ENCODE measurements at places on chromosomes 4 and X.

DNA sequence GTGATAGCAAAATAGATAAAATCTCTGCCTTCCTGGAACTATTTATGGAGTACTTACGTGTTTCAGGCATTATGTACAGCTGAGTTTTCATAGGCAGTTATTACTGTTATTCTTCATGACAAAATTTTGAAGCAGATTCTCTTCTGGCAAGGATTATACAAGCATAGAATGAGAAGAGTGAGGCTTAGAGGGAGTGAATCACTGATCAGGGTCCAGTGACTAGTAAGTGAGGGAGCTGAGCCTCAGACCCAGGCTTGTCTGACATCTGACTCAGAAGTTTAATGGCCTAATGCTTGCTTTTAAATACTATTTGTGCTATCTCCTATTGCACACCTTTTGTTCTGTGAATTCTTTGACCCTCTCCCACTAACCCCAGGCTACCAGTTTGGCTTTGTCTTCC lies 110.6 kb downstream of the DTHD1 start:
- no peak for DNase-seq

DNA sequence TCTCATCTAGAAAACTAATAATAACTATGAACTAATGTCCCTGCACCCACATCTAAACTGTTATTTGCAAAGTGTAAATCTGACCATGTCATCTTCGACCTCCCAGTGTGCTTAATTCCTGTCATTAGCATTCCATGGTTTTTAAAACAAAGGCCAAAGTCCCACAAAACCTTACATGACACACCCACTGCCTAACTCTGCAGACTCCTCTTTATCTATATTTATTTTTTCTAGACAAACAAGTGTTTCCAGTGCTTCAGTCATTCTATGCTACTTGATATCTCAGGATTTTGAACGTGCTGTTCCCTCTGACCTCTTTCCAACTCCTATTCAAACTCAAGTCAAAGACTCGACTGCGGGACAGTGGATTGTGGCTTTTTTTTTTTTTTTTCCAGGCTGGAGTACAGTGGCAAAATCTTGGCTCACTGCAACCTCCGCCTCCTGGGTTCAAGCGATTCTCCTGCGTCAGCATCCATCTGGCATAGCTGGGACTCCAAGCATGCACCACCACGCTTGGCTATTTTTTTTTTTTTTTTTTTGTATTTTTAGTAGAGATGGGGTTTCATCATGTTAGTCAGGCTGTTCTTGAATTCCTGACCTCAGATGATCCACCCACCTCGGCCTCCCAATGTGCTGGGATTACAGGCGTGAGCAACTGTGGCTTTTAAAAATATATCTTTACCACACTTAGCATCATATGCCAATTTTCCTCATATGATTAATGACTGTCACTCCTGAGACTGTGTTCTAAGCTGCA lies 1511.0 kb downstream of the ARAP2 start:
- DNase-seq: peak; percentile 10

- DNase-seq: no peak
These were observed 26.4 kb downstream of the SPIN3 start for GRCh38 chrX:56968980-56969379.

DNA sequence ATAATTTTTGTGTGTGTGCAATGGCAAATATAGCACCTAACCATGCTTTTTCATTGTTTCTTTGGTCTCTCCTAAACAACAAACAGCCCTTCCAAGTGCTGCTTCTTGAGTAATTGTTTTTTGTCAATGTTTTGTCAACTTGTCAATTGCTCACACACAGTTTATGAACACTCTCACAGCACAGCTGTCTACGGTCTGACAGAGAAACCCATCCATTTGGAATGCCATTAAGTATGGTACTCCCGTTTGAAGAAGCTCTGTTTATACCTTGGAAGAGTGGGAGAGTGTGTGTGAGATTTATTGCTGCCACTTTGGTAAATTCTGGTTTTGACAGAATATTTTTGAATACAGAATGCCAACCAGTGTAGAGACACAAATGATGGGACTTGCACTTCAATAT lies 254.6 kb downstream of the LDB2 start:
- no peak for DNase-seq

DNA sequence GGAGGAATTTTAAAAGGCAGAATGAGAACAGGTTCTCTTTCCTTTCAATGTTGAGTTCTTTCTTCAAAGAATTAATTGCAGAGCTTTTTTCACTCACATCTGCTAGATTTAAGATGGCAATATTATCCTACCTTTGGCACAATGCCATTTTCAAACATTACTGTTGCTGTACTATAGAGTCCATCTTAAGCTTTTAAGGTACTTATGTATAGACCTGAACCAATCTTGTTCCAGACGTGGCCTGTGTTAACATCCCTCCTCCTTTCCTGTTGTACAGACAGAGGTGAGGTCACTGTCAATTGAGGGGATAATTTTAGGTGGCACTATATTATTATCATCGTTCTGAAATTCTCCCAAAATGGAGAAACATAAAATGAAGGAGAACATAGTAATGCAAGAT lies 53.0 kb upstream of the MYOZ2 start:
- DNase-seq: no peak

GRCh38 chrX:125003746-125004446 lies 315.8 kb upstream of the TEX13C start:
- no peak for DNase-seq

DNA sequence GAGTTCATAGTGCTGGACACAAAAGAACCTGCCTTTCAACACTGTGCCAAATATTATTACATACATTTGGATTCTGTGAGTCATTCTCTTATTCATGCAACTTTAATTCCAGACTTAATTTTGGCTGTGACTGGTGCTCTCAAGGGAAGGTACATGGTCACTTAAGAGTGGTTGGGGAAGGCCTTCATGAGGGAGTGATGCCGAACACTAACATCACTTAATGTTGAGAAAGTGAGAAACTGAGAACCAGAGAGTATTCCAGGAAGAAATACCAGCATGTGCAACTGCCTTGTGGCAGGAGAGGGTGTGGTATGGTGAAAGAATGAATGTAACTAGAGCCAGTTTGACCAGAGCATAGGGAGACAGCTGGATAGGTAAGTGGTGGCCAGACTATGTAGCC lies 41.5 kb upstream of the FHDC1 start:
- DNase-seq: no peak

DNA sequence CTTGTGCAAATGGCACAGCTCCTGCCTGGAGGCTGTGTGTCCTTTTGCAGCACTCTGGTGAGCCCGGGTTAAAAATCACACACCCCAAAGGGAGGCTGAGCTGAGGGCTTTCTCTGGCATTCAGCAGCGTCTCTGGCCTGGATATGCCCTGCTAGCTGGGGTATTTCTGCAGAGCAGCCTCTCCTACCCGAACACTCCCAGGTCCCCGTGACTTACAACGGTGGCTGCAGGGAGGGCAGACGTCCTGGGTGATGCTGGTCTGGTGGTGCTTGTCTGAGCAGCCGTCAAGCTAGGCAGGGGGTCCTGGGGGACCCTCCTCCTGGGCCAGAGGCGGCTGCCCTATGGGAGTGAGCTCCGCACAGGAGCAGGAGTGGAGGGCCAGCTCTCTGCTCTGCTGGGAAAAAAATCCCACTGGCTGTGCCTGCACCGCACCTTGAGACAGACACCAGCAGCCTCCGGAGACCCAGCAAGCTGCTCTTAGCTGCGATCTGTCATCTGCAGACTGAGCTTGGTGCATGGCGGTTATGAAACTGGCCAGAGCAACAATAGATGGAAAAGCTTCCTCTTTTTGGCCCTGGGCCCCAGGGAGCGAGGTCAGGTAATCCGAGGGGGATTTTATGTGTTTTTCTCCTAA lies 41.3 kb upstream of the ASMTL start:
- DNase-seq: no peak

GRCh38 chr4:38765382-38765781 lies 17.4 kb downstream of the TLR10 start:
- DNase-seq: no peak

DNA sequence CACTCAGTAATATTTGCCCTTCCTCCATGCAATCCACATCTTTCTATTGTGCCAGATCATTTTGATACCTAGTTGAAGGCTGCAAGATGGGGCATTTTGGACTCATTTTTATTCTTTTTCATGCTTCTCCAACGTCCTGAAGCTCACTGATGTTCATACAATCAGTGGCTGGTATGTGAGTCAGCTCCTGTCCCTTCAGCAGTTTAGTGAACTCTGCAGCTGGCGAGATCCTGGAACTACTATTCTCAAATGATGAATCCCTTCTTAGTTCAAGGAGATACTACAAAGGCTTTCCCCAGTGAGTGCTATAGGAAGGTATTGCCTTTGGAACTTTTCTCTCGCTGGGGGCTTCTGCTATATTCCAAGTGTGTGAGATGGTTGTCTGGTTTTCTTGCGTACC lies 9.6 kb upstream of the CCDC149 start:
- no peak for DNase-seq

DNA sequence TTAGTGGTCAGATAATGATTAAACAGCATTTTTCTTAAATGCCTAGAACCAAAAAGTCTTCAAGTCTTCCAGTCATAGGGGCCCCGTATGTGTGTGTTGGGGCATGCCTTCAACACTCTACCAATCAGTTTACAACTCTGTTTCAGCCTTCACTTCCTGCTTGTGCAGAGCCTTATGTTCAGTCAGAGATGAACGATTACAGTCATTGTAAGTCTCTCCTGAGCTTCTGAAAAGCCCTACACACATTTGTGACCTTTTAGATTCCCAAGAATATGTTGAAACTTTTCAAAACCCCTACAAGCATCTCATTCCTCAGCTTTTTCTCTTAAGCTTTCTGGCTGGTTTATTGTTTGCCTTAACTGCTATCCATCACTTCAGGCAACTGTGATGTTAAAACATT lies 591.2 kb downstream of the ZNF674 start:
- DNase-seq: no peak

GRCh38 chr4:150402871-150403272 lies 179.1 kb upstream of the MAB21L2 start:
- peak; percentile 94 for DNase-seq

GRCh38 chrX:112473654-112474053 lies 206.1 kb downstream of the LHFPL1 start:
- no peak for DNase-seq

DNA sequence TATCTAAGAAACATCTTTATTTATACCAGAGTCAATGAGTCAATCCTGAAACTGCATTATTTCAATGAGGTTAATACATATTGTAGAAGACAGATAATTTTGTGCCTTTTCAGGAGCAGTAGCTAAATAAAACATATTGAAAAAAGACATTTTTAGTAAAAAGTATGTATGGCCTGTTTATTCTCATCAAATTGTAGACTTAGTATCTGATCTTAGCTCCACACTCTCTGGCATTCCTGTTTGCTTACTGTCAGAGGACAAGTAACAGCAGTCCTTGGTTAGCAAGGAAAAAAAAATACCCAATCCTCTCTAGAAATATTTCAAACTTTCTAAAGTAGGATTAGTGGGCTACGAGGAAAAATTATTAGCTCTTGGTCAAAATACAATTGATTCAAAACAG lies 50.5 kb upstream of the GUCY1A1 start:
- no peak for DNase-seq

DNA sequence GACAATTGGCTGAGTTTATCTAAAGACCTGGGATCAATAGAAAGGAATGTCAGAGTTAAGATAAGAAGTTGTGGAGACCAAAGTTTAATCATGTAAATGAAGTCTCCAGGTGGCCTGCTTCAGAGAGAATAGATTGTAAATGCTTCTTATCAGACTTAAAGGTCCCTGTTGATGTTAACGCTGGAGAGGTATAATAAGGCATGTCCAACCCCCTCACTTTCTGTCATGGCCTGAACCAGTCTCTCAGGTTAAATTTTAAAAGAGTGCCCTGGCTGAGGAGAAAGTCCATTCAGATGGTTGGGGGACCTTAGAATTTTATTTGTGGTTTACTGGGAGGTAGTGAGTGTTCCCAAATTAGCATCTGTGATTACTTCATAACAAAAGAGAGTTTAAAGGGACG lies 86.7 kb downstream of the AKAP4 start:
- no peak for DNase-seq

DNA sequence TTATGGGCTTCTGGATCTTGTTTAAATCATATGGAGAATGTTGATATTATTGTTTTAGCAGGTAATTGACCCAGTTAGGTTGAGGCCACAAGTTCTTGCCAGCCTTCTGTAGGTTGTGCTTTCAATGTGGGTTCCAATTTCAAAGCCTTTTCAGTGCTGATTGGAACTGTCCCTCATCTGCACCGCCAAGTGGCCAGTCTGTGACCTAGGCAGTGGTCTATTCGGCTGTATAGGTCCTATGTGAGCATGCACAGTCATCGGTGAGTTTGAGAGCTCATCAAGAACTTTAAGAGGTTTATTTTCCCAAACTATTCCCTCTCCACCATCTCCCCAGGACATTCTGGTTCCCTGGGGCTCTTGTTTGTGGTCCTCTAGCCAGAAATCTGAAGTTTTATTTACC lies 35.7 kb downstream of the DDX53 start:
- DNase-seq: peak; percentile 2

- DNase-seq: no peak
These were observed 46.9 kb upstream of the VEGFC start for GRCh38 chr4:176839656-176840055.

GRCh38 chr4:168441412-168441811 lies 38.9 kb downstream of the DDX60L start:
- no peak for DNase-seq

- no peak for DNase-seq
These were observed 85.1 kb downstream of the PDGFC start for GRCh38 chr4:156886481-156886880.

GRCh38 chrX:7983581-7983980 lies 56.4 kb upstream of the PNPLA4 start:
- DNase-seq: no peak
